ENCODE measurements at places on chromosomes 3 and 15.

DNA sequence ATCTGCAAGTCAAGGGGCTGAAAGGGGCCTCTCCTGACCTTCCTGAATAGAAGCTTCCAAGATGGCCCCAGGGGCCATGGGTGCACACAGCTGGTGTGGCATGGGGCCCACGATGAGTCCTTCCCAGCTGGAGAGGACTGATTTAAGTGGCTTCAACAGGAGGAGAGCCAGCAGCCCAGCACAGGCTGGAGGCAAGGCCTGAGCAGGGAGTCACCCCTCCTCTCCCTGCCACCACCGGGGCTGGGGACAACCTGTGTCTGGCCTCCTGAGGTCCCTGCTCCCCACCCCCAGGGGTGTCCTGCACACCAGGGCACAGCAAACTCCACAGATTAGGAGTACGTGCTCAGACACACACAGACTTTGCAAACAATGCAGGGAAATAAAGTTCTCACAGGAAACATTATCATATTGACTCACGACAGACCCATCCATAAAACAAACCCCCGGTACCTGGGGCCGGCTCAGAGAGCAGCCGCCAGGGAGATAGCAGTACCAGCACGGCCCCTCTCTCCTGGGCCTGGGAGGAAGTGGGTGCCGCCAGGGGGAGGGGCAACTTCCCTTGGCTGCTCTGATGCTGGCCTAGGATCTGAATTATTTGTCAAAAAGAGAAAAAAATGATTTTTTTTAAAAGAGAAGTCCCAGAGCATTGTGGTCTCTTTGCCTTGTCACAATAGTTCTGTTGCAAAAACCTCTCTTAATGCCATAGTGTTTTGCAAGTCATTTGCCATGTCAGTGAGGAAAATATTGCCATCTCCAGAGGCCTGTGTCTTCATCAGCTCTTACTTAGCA is 21.9 kb upstream of the TSEN2 start:
- no peak for DNase-seq

- DNase-seq, result no peak
Observed at GRCh38 chr15:90423801-90424319, 35.8 kb downstream of the IQGAP1 start.

- no peak for DNase-seq
Observed at GRCh38 chr3:56881841-56882240, 80.1 kb upstream of the ARHGEF3 start.

DNA sequence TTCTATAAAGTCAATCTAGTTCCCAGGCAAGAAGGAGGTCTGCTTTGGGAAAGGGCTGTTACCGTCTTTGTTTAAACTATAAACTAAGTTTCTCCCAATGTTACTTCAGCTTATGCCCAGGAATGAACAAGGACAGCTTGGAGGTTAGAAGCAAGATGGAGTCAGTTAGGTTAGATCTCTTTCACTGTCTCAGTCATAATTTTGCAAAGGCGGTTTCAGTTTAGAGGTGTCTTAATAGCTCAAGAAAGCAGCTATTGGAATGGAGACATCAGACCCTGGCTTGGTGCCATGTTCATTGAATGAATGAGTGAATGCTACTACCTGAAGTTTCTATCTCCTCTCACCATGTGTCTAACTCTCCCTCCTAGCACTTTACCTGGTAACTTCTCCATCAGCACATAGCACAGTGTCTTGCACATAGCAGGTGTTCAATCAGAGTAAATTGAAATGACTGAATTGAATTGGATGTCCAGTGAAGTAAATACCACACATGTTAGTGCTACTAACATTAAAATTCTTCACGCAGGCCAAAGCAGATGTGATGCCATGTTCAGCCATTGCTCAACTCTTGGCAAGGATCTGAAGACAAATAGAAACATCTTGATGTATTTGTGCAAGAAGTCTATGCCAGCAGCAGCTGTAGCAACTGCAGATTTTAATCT is 28.2 kb downstream of the CLEC3B start:
- peak; percentile 85 for DNase-seq

DNA sequence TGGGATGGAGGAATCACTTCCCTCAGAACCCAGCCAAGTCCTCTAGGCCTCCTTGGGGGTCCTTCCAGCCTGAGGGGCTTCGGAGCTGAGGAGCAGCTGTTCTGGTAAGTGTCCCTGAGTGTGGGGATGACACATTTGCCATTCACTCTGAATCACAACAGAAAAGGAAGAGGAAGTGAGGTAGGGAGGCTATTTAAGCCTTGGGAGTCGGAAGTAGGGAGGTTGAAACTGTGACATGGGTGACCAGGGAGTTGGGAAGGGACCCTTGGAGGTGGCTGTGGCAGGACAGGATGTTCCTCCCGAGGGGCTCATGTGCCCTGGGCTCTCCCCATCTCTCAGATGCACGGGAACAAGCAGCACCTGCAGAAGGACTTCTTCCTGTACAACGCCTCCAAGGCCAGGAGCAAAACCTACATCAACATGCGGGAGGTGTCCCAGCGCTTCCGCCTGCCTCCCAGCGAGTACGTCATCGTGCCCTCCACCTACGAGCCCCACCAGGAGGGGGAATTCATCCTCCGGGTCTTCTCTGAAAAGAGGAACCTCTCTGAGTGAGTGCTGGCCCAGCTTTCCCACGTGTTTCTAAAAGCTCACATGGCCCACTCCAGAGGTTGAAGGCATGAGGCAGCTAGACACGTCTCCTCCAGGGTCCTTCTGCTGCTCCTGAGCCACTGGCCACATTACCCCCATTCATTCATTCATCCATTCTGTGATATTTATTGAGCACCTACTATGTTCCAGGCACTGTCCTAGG is 43.3 kb downstream of the CAPN3 start:
- DNase-seq, result no peak

GRCh38 chr3:40996827-40997710 is 202.2 kb upstream of the CTNNB1 start:
- DNase-seq, result no peak

GRCh38 chr15:70258369-70259027 is 160.8 kb upstream of the TLE3 start:
- DNase-seq, result peak; percentile 16

Data from EL (cell line).